ENCODE measurements at places on chromosomes 4 and X.

GRCh38 chr4:59770601-59771264 lies 1429.4 kb upstream of the ADGRL3 start:
- DNase-seq: no peak

GRCh38 chrX:108347800-108348199 lies 90.4 kb downstream of the COL4A6 start:
- DNase-seq: no peak

GRCh38 chrX:22788221-22788620 lies 211.5 kb upstream of the DDX53 start:
- no peak for DNase-seq

DNA sequence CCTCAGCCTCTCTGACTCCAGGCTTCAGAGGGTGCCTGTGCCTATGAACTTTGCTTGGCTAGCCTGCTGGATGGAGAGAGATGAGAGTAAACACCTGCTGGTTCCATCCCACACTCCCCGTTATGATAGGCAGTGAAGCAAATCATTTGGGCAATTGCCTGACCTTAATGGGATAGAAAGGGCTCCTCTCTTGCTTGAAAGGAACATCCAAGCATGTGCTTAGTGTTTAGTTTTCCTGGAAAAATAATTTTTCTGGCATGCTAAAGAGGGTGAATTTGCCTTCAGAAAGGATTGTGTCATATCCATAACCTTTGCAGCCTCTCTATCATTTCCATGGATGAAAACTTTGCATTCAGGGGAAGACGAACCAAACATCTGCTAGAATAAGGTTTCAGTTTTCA lies 10.8 kb downstream of the PLAC1 start:
- no peak for DNase-seq

DNA sequence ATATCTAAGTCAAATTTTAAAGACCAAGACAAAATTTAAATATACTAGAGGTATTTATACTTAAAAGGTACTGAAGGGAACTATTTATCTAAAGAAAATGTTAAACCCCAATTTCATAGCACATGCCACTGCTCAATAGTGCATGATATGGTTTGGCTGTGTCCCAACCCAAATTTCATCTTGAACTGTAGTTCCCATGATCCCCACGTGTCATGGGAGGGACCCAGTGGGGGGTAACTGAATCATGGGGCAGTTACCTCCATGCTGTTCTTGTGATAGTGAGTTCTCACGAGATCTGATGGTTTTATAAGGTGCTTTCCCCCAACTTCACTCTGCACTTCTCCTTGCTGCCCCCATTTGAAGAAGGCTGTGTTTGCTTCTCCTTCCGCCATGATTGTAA lies 32.3 kb downstream of the MAML3 start:
- DNase-seq: no peak

DNA sequence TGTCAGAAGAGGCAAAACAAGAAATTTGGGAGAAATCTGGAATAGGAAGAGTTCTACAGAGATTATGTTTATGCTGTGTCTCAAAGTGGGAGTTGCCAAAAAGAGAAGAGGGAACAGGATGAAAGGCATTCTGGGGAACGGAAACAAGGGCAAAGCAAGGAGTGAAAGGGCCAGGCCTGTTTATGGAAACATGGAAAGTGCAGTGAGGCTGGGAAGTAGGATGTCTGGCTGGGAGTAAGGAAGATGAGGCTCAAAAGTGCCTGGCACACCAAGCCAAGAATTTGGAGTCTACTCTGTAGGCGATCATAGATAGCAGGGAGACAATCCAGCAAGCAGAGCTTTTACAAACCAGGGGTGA lies 1.8 kb upstream of the CUL4B start:
- DNase-seq: no peak

DNA sequence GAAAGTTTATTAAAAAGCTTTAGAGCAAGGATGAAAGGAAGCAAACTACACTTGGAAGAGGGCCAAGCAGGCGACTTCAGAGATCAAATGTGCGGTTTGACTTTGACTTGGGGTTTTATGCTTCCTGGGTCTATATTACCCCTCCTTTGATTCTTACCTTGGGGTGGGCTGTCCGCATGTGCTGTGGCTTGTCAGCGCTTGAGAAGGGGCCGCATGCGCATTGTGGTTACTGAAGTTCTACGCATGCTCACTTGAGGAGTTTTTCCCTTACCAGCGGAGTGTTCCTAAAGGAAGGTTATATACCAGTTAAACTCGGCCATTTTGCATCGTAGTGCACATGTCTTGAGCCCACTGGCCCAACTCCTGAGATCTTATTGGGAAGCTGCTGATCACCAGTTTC lies 9.9 kb downstream of the ZNF157 start:
- DNase-seq: peak; percentile 56

- no peak for DNase-seq
Observed at GRCh38 chr4:79141530-79141929, 184.3 kb downstream of the NAA11 start.

DNA sequence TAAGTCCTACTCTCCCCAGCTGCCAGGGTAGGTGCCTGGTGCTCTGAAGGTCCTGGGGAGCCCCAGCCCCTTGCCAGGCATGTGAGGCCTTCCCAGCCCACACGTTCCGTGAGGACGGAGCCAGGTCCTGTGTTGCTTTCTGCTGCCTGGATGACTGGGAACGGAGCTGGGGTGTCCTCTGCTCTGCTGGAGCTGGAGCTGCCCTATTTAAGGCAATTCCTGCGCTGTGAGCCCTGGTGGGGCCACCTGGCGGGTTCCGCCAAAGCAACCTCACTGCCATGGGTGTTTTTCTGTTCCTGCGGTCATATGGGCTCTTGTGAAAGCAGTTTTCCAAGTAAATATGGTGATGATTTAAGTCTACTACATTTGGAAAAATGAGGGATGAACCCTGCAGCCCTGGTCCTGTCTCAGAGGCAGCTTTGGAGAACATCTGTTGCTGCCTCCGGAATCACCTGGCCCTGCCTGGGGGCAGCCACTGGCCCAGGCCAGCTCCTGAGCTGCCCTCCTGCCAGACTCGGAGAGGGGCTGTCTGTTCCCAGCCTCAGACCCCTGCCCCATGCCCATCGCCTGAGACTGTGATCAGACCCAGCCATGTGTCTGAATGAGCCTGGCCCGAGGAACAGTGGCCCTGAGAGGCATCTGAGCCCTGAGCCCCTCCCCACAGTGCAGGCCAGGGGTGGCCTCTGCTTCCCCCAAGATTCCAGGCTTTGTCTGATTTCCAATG lies 33.2 kb downstream of the FGFRL1 start:
- no peak for DNase-seq

- DNase-seq: no peak
Observed at GRCh38 chr4:148071009-148071408, 339.1 kb downstream of the ARHGAP10 start.

DNA sequence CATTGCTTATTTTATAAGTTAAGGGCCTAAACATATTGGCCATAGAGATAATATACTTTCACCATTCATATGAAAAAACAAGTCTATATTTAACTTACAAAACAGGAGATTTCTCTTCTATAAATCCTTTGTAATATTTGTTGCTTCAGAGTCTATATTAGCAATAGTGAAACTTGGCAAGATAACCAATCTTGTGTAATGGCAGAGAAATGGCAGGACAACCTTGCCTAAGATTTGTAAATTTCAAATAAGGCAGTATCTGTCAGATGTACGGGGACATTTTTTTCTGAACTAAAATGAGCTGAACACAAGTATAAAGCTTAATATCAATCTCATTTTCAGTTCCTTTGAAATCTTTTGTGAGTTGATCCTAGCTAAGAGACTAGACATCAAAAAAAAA lies 17.8 kb upstream of the CPEB2 start:
- DNase-seq: no peak

DNA sequence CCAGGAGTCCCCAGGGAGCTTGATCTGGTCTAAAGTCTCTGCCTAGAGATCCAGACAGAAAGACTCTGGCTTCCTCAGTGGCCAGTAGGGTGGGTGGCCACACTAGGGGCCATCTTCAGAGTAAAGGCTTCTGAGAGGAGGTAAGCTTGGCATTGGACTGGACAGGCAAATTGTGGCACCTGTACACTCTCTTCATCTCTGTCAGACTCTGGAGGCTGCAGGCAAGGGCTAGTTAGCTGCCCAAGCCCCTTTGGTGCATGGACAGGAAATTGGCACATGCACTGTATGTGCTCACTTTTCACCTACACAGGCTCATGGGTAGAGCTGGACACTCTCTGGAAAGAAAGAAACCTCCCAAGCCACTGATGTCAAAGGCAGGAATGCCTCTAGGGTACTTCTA lies 142.8 kb downstream of the PJA1 start:
- no peak for DNase-seq

GRCh38 chr4:126687655-126688358 lies 945.0 kb upstream of the INTU start:
- no peak for DNase-seq

GRCh38 chrX:100831219-100831946 lies 11.2 kb downstream of the CSTF2 start:
- DNase-seq: no peak

DNA sequence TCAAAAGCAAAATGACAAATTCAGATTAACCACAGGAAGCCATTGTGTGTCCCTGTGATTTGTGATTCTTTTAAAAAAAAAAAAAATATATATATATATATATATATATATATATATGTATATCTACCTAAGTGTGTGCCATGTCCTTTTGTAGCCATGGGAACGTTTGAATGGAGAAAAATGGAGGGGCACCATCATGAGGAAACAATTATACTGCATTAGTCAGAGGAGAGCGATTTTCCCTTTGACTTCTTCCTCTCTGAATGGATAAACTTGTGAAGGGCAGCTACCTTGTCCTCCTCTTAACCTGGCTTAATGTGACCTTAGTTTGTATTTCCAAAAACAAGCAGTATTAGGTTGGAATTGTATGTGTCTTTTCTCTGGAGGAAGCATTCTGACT lies 23.3 kb upstream of the CBLL2 start:
- no peak for DNase-seq

DNA sequence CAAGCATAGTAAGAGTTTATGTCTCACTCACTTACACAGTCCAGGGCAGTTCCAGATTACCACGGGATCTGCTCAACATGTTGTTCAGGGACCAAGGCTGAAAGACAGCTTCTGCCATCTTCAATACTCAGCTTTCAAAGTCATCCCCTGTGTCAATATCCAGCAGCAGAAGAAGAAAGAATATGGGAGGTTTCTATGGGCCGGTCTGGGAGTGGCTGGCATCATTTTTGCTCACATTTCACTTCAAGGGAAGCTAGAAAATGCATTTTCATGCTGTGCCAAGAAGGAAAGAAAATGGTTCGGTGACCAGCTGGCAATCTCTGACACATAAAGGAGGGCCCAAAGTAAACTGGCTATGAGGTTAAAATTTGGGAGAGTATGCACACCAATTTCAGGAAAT lies 211.5 kb upstream of the KLF3 start:
- no peak for DNase-seq

DNA sequence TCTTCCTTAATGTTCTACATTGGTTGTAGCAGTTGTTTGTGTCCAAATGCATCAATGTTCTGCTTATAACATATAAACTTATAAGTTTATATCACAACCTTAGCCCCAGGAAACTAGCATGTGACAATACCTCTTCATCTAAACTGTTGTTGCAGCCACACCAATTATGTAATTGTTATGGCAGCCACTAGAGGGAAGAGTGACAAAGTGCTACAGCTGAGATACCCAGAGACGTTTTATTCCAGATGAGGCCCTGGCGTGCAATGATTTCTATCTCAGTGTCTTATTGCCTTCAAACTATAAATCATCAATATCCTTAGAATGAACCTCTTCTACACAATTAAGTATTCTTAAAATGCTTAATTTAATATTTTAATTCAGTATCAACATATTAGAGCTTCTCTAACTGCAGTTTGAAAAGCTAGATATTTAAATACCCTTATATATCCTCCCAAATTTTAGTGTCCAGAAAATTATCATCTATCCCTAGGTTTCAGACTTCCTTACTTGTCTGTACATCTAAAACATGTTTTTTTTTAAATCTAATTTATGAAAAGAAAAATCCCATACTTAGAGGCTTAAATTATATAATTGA lies 171.6 kb downstream of the PCDH10 start:
- DNase-seq: no peak
